ENCODE measurements at places on chromosomes 16 and 17. TPM values are rescaled to one million over a fixed set of nuclear protein-coding genes. Genes with fewer than 3 reads are reported as not detected.

- H3K4me1 ChIP-seq: peaks cover 21% of the 10 kb centered on the region
- H3K27ac ChIP-seq: no peak overlapping the region
- no peaks in the 10 kb centered on the region for H3K27me3 ChIP-seq
- no peak for DNase-seq
Observed at GRCh38 chr16:11029948-11030347, 85.6 kb downstream of the CLEC16A start.

VAT1 gene
- 50.4 TPM for total RNA-seq

DNA sequence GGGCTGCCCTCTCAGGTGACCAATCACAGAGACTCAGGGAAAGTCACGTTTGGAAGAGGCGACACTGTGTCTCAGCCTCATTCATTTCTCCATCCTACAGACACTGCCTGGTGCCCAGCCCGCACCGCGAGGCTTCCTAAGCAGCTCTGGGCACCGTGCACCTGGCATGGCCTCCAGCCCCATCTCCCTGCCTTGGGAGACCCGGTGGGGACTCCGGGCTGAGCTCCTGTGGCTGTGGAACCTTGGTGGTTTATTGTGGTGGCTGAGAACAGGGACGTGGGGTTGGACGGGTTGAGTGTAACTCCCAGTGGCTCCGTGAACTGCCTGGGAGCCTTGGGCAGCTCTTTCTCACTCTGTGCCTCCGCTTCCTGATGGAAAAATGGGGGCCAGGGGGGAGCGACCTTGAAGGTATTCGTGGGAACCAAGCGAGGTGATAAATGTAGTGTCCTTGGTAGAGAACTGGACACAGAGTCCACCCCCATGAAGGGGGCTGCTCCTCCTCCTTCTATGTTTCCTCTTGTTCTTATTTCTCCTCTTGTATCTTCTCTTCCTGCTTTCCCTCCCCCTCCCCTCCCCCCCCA lies 215.4 kb downstream of the SEC14L1 start:
- no peaks in the 10 kb centered on the region for H3K27me3 ChIP-seq
- H3K36me3 ChIP-seq: no peaks in the 10 kb centered on the region
- H3K4me1 ChIP-seq: peaks cover 53% of the 10 kb centered on the region
- H3K27ac ChIP-seq: peak overlapping the region; percentile 65

- H3K4me1 ChIP-seq: peaks cover 5% of the 10 kb centered on the region
- H3K36me3 ChIP-seq: peaks cover 3% of the 10 kb centered on the region
- no peak overlapping the region for H3K4me3 ChIP-seq
- peak; percentile 75 for DNase-seq
- no peaks in the 10 kb centered on the region for H3K27me3 ChIP-seq
Observed at GRCh38 chr17:78748730-78749317, 33.2 kb downstream of the CYTH1 start.

- no peaks in the 10 kb centered on the region for H3K4me1 ChIP-seq
- H3K27me3 ChIP-seq: no peaks in the 10 kb centered on the region
- no peak for DNase-seq
- no peak overlapping the region for H3K4me3 ChIP-seq
Observed at GRCh38 chr16:61948414-61948813, 87.8 kb downstream of the CDH8 start.

CD300LG gene
- 2.3 TPM for total RNA-seq

GRCh38 chr16:52451971-52452421 lies 94.9 kb downstream of the TOX3 start:
- H3K4me3 ChIP-seq: no peak overlapping the region
- DNase-seq: no peak
- no peak overlapping the region for H3K27ac ChIP-seq
- H3K27me3 ChIP-seq: no peaks in the 10 kb centered on the region
- no peaks in the 10 kb centered on the region for H3K36me3 ChIP-seq

MMP28 gene
- total RNA-seq: 3.5 TPM

DNA sequence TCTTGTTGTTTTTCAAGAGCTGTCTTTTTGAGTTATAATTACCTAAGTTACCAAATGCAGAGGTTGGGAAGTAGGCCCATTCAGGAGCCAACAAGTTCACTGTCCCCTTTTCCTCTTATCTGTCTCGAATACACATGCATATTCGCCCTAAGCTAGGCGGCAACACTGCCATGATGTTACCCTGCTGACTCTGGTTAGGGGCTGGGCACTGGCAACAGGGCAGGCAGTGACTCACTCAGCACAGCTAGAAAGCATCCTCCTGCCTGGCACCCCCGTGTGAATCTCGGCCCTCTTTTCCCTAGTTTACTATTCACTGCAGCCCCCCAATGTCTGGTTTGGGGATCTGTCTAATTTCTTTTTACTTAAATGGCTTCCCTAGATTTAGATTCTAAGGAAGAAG lies 13.8 kb downstream of the DBF4B start:
- H3K27ac ChIP-seq: no peak overlapping the region
- no peak overlapping the region for H3K4me3 ChIP-seq
- peaks cover 21% of the 10 kb centered on the region for H3K36me3 ChIP-seq
- no peaks in the 10 kb centered on the region for H3K27me3 ChIP-seq

DNA sequence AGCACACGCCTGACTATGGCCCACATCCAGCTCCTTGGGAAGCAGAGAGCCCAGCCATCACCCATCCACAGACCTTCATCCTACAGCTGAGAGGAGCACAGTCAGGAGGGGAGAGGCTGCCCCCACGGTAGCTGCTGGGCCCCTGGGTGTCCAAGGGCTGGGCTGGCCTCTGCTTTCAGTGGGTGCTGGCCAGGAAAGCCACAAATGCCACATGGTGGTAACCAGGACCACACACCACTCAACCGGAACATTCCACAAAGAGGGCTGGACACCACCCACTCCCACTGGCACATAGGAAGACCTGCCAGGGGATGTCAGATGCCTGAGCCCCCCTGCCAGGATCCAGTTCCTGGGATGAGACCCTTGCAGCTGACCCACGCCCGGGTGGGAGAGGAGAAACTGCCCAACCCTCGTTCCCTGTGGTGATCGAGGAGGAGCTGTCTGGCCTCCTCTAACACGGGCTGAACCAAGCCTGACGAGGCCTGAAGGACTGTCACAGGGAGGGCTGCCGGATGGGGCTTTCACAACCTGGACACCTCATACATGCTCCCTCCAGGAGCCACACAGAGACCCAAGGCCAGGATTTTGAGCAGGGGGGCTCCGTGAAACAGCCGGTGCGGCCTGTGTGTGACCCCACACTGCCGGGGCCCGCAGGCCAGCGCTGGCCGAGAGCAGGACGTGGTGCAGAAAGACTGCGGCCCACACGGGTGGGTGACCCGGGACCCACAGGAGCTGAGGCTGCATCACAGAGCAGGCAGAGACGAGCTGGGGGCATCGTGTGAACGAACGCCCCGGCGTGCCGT lies 30.7 kb downstream of the PIEZO1 start:
- H3K27me3 ChIP-seq: peaks cover 3% of the 10 kb centered on the region
- H3K4me3 ChIP-seq: no peak overlapping the region
- H3K27ac ChIP-seq: no peak overlapping the region
- H3K36me3 ChIP-seq: peaks cover 4% of the 10 kb centered on the region
- DNase-seq: no peak

STH gene
- not detected for total RNA-seq

INTS2 gene
- 12.7 TPM for total RNA-seq

- H3K4me1 ChIP-seq: peaks cover 8% of the 10 kb centered on the region
- no peak overlapping the region for H3K4me3 ChIP-seq
- H3K27me3 ChIP-seq: no peaks in the 10 kb centered on the region
- H3K36me3 ChIP-seq: no peaks in the 10 kb centered on the region
Observed at GRCh38 chr17:40493697-40494096, 7.7 kb downstream of the TNS4 start.

DNA sequence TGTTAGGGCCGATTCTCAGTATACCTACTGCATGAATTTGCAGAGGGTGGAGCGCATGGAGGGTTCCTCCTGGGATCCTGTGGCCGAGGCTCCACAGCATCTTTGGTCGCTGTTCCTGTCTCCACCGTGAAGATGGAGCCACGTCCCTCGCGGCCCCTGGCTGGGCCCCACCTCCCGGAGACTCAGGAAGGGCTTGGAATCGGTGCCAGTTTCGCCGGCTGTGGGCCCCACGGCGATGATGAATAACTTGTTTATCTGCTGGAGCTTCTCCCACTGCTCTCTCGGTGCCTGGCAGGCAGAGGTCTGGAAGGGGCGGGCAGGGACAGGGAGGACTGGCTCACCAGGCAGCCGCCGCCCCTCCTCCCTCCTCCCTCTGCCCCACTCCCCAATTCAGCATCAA lies 8.1 kb downstream of the SLC5A11 start:
- no peak overlapping the region for H3K27ac ChIP-seq
- DNase-seq: no peak
- H3K4me3 ChIP-seq: no peak overlapping the region

TMC6 gene
- total RNA-seq: 21.6 TPM

DNA sequence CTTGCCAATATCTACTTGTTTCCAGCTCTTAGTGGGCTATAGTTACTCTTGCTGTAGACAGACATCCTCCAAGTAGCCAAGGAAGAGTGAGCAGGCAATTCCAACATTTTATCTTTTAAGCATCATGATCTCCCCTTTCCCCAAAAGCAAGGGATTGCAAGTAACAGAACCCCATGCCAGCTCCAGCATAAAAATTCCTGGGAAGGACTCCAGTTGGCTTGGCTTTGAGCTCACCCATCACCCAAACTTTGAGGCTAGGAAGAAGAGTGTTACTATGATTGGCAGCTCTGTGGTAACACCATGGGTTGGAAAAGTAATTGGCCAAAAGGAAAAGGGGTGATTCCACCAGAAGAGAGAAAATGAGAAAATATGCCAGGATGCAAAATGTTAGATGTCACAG lies 1086.4 kb upstream of the RBFOX1 start:
- DNase-seq: no peak
- no peaks in the 10 kb centered on the region for H3K36me3 ChIP-seq
- H3K4me3 ChIP-seq: no peak overlapping the region
- no peak overlapping the region for H3K27ac ChIP-seq
- no peaks in the 10 kb centered on the region for H3K4me1 ChIP-seq

TVP23A gene
- 2.8 TPM for total RNA-seq

- H3K27ac ChIP-seq: no peak overlapping the region
- peaks cover 33% of the 10 kb centered on the region for H3K4me1 ChIP-seq
- H3K4me3 ChIP-seq: no peak overlapping the region
- H3K36me3 ChIP-seq: no peaks in the 10 kb centered on the region
- peaks cover under 1% of the 10 kb centered on the region for H3K27me3 ChIP-seq
Observed at GRCh38 chr17:21369395-21369794, 6.8 kb upstream of the KCNJ12 start.

- peaks cover 7% of the 10 kb centered on the region for H3K4me1 ChIP-seq
- H3K36me3 ChIP-seq: no peaks in the 10 kb centered on the region
Observed at GRCh38 chr17:29722411-29723198, 99.9 kb upstream of the CORO6 start.

LUC7L gene
- total RNA-seq: 67.3 TPM

GRCh38 chr17:19384723-19385391 lies 2.1 kb downstream of the MFAP4 start:
- H3K4me1 ChIP-seq: peaks cover 72% of the 10 kb centered on the region
- H3K27ac ChIP-seq: peak overlapping the region; percentile 93
- H3K4me3 ChIP-seq: peak overlapping the region; percentile 17
- peaks cover 58% of the 10 kb centered on the region for H3K36me3 ChIP-seq

NPIPA2 gene
- total RNA-seq: 0.31 TPM

CD300LB gene
- total RNA-seq: 0.04 TPM

SCNN1G gene
- total RNA-seq: not detected

DNA sequence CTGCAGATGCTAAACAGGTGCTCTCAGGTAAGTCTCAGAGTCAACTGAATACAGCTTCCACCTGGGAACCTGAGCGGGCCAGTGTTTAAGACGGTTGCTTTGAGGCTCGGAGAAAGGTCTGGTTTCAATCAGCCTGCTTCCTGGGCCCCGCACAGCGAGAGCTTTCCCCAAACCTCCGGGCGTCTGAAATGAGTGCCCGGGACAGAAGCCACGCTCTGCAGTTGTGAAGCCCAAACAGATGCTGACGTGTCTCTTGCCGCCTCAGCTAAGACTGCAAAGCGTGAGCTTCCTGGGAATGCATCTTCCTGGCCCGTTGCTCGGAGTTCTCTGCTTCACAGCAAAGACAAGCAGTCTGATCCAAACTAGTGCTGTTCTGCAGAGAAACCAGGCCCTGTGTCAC lies 36.7 kb downstream of the PLXDC1 start:
- peak; percentile 76 for DNase-seq
- H3K4me3 ChIP-seq: no peak overlapping the region
- peaks cover 11% of the 10 kb centered on the region for H3K4me1 ChIP-seq
- peaks cover 4% of the 10 kb centered on the region for H3K27me3 ChIP-seq

- peaks cover 12% of the 10 kb centered on the region for H3K4me1 ChIP-seq
- DNase-seq: no peak
- no peaks in the 10 kb centered on the region for H3K36me3 ChIP-seq
- no peak overlapping the region for H3K4me3 ChIP-seq
- H3K27me3 ChIP-seq: no peaks in the 10 kb centered on the region
Observed at GRCh38 chr16:23119570-23119969, 29.7 kb downstream of the USP31 start.

GRCh38 chr16:22664561-22664997 lies 149.4 kb upstream of the HS3ST2 start:
- H3K36me3 ChIP-seq: no peaks in the 10 kb centered on the region
- H3K27me3 ChIP-seq: peaks cover 7% of the 10 kb centered on the region
- no peak overlapping the region for H3K4me3 ChIP-seq
- no peaks in the 10 kb centered on the region for H3K4me1 ChIP-seq
- H3K27ac ChIP-seq: no peak overlapping the region

VTN gene
- 0.58 TPM for total RNA-seq

SDR42E2 gene
- not detected for total RNA-seq

GRCh38 chr16:84841787-84842300 lies 22.1 kb downstream of the CRISPLD2 start:
- no peak overlapping the region for H3K4me3 ChIP-seq
- peaks cover 26% of the 10 kb centered on the region for H3K27me3 ChIP-seq
- no peak for DNase-seq
- H3K4me1 ChIP-seq: peaks cover 57% of the 10 kb centered on the region
- no peak overlapping the region for H3K27ac ChIP-seq

DNA sequence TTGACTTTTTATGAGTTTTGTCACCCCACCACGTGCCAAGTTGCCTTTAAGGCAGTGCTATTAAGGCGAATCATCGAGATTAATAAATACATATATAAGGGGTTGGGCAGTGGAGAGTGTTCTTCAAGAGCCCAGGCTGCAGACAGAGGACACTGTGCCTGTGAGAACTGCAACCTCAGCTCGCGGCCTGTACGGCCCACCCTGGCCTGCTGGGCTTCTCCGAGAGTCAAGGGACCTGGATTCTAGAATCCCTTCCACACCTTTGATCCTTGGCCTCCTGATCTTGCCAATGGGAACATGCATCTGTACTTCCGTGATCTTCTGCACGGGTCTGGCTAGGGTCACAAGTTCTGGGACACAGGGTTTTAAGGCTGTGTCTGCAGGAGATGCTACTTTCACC lies 54.5 kb downstream of the IRX5 start:
- no peak overlapping the region for H3K4me3 ChIP-seq
- H3K27ac ChIP-seq: no peak overlapping the region
- H3K4me1 ChIP-seq: peaks cover 2% of the 10 kb centered on the region
- H3K36me3 ChIP-seq: no peaks in the 10 kb centered on the region
- DNase-seq: no peak

KRT27 gene
- total RNA-seq: 0.18 TPM
